ENCODE measurements at places on chromosomes 16 and 17. TPM values are rescaled to one million over a fixed set of nuclear protein-coding genes. Genes with fewer than 3 reads are reported as not detected.

DNA sequence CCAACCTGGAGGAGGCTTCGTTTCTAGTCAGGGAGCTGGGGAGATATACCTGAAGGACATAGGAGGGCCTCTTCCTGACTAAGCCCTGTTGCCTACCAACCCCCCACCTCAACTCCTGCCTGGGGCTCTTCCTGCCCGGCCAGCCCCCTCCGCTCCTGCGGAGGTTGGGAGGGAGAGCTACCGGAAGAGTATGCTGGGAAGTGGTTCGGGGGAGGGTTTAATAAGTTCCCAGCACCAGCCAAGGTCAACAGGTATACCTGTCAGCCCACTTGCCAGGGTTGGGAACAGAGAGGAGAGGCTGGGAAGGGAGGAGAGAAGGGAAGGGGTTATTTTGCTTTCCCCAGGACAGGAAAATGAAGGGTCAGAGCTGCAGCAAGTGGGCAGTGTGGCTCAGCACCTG lies 4.7 kb downstream of the PPP1R1B start:
- DNase-seq = peak; percentile 50

Gene ITGA3
- 182 TPM for total RNA-seq

- DNase-seq = no peak
Observed at GRCh38 chr17:33745047-33745760, 452.1 kb upstream of the ASIC2 start.

Gene UMOD
- not detected for total RNA-seq

DNA sequence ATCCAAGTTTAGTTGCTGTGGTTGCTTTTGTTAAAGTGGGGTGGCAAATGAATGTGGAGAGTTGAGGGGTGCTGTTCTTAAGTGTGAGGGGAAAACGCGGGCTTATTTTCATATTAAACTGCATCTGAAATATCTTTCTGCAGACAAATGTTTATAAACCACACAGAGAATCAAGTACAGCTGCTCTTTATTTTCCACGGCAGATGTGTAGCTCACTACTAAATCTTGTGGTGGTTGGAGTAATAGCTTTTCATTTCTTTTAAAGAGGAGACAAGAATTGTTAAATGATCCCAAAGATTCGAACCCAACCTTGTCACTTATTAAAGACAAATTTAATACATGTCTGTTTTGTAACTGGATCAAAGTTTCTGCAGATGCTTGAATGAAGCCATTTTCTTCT lies 2.1 kb downstream of the CLTC start:
- DNase-seq = no peak

Gene JPT2
- total RNA-seq = 72.2 TPM

GRCh38 chr17:82301300-82301915 lies 16.0 kb downstream of the CD7 start:
- DNase-seq = no peak

- no peak for DNase-seq
Observed at GRCh38 chr16:78505036-78505435, 405.6 kb downstream of the WWOX start.

- no peak for DNase-seq
Observed at GRCh38 chr16:21274172-21274726, 3.8 kb downstream of the CRYM start.

Gene TMEM100
- total RNA-seq = 164 TPM

Gene GRB7
- total RNA-seq = 12.4 TPM

DNA sequence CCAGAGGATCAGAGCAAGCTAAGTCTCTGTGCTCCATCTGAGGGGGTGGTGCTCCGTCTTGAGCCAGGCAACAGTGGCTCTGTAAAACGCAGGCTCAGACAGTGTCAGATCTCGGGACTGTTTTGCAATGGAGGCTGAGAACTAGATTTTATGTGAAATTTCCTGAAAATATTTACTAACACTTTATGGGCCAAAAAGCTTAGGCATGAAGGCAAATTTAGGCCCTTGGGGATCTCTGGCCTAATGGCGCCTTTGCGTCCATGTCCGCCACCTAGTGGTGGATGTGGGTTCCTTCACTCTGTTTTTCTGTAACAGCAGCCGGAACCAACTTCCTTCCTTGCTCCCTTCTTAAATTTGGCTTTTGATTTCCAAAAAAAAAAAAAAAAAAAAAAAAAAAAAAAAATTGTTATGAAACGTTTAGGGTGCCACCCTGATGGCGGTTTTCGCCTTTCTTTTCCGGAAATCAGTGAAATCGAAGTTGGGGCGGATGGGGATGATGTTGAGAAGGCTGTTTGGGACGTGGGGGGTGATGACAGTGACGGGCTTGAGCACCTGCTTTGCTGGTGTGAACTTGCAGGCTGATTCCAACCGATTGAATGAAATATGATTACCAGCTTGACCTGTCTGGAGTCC lies 14.0 kb upstream of the ELAC2 start:
- peak; percentile 52 for DNase-seq

- DNase-seq = no peak
Observed at GRCh38 chr16:72723781-72724180, 324.1 kb downstream of the ZFHX3 start.

DNA sequence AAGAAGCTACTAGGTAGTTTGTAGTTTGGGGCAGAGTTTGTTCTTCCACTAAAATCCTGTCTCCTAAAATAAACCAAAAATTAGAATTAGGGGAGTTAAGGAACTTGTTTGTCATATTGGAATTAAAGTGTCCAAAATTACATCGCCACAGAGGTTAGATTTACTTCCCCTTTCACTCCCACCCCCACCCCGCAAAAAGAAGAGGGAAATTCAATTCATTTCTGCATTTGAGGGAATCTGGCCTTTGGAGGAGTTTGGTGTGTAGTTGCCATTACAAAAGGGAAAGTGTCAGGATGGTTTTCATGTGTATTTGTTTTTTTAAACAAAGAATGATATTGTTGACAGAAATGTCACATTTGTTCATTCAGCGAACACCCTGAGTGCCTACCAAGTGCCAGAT lies 5.8 kb downstream of the TMEM97 start:
- DNase-seq = no peak

- no peak for DNase-seq
Observed at GRCh38 chr16:6297666-6298410, 1034.8 kb upstream of the RBFOX1 start.

GRCh38 chr16:16158082-16158658 lies 65.1 kb downstream of the ABCC6 start:
- DNase-seq = no peak

- no peak for DNase-seq
Observed at GRCh38 chr17:27944546-27945332, 51.6 kb upstream of the LYRM9 start.

GRCh38 chr17:77287432-77288068 lies 146.8 kb downstream of the SEC14L1 start:
- DNase-seq = no peak

- DNase-seq = no peak
Observed at GRCh38 chr17:29190592-29191207, 10.5 kb upstream of the MYO18A start.

Gene BAHCC1
- 19.8 TPM for total RNA-seq

GRCh38 chr17:45896803-45897693 lies 2.7 kb downstream of the MAPT start:
- no peak for DNase-seq

GRCh38 chr16:68031951-68032350 lies 8.9 kb downstream of the DUS2 start:
- DNase-seq = no peak
